ENCODE measurements at places on chromosomes 16 and 17.

DNA sequence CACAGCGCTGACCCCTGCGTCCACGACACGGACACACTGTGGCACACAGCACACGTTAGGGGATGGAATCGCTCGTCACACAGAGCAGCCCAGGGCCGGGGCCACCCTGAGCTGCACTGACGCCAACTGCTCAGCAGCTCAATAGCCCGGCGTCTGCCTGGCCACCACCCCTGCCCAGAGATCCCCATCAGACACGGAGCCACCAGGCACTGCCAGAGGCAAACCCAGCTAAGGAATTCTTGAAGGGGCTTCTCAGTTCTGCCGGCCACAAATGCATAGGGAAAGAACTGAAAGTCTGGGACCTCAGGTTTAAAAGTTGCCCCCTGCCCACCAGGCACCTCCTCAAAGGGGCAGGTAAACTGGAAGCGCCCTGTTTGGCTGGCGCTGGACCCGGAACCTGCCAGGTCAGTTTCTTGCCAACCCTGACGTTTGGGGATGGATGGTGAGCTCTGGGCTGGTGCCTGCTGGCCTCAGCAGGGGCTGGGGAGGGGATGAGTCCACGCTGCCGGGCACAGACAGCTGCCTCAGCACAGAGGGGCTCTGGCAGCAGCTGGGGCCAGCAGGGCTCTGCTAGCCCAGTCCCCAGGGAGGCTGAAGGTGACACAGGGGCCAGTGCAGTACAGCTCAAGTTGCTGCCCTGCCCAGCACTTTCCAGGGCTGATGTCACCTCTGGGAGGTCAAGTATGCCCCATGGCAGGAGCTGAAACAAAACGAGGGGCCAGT lies 33.2 kb downstream of the TIMM22 start:
- DNase-seq: no peak

DNA sequence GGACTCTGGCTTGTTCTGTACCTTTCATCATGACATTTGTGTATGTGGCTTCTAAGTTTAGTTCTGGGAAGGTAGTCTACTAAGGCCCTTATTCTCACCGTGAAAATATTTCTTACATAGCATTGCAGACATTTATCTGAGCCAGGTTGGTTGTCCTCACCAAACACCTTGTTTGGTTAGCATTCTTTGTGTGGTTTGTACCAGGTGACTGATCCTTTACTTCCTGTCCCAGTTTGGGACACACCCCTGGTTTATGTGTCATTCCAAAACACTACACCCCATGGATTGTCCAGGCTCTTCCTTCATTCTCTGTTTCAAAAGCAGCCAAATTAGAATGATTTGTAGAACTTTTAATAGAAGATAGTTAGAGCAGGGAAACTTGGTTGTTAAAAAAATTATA lies 23.2 kb upstream of the DUSP14 start:
- no peak for DNase-seq

DNA sequence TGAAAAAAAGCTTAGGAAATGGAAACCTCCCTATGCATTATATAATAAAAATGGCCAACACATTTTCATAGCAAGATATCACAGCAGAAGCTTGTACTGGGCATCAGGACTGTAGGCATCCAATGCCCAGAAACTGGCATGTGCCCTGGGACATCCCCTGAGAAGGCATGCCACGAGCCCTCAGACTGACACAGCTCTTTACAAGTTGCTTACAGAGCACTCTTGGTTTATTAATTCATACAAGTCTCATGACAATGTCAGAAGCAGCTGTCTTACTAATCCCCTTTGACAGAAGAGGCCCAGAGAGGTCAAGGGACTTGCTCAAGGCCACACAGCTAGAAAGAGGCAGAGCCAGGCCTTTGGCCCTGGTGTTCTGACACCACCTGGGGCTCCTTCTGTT lies 5.6 kb upstream of the CCL2 start:
- DNase-seq: no peak

GRCh38 chr17:46191322-46192188 lies 1.7 kb downstream of the KANSL1 start:
- peak; percentile 60 for DNase-seq

GRCh38 chr16:54475019-54475601 lies 188.5 kb upstream of the IRX3 start:
- no peak for DNase-seq

GRCh38 chr17:39611401-39612112 lies 3.8 kb upstream of the NEUROD2 start:
- DNase-seq: no peak

All from HuH-7.5 (cell line).